ENCODE measurements at places on chromosomes 1 and 21.

GRCh38 chr1:211571998-211572397 lies 7.0 kb downstream of the SLC30A1 start:
- DNase-seq: no peak

DNA sequence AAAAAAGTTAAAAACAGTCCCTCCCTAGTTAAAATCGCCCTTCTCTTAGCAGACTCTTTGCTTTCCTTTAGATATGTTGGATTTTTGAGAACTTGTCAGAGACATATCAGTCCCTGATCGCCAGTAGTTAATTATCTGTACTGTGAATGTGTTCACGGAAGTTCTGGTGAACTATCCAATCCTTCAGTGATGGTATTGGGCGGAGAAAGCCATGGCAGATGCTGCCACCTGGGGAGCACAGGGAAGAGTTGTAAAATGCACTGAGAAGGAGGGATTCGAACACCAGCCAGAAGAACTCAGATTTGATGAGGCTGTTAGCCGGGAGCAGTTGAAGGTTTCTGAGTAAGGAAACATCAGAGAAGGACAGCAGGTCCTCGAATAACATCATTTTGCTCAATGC lies 17.5 kb upstream of the KIF14 start:
- DNase-seq: no peak

- no peak for DNase-seq
These were observed 399.4 kb downstream of the PTPRU start for GRCh38 chr1:29635501-29636263.

DNA sequence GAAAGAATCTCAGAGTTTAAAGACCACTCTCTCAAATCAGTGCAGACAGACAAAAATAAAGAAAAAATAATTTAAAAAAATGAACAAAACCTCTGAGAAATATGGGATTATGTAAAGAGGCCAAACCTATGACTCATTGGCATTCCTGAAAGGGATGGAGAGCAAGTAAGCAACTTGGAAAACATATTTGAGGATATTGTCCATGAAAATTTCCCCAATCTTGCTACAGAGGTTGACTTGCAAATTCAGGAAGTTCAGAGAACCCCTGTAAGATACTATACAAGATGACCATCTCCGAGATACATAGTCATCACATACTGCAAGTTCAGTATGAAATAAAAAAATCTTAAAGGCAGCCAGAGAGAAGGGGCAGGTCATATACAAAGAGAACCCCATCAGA lies 43.7 kb upstream of the IVNS1ABP start:
- DNase-seq: no peak

DNA sequence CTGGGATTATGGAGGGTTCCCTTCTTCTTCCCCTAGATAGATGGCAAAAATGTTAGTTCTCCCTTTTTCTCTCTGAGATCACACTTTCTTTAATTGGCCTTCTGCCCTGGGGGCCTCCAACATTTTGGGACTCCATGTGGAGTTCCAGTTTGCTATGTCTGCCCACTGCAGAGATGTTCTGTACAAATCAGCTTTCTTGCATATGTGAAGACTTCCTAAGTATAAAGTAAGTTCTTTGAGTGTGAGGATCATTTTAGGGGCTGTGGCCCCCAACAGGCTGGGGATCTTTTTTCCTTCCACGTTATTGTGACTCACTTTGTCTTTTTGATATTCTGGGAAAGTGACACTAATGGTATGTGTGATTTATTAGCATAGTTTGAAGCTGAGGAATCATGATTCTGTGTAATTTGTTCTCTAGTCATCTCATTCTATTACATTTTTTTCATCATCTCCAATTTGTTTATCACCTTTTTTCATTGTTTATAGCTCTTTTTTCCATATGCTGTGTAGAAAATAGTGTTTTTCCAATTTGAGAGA lies 48.2 kb downstream of the HHAT start:
- DNase-seq: no peak

- no peak for DNase-seq
These were observed 95.0 kb downstream of the CD58 start for GRCh38 chr1:116475850-116476218.

DNA sequence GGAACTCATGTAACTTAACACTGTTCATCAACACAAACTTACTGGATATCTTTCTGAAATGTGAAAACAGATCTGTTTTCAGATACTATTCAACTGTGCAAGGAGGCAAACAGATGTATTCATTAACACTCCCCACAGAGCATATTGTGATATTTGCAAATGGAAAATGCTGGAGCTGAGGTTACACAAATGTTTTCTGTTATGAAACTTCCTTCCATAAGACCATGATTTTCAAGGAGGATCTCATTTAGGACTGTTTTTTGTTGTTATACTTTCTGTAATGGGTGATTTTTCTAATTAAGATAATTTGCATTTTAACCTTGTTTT lies 56.1 kb downstream of the GABPA start:
- DNase-seq: no peak

DNA sequence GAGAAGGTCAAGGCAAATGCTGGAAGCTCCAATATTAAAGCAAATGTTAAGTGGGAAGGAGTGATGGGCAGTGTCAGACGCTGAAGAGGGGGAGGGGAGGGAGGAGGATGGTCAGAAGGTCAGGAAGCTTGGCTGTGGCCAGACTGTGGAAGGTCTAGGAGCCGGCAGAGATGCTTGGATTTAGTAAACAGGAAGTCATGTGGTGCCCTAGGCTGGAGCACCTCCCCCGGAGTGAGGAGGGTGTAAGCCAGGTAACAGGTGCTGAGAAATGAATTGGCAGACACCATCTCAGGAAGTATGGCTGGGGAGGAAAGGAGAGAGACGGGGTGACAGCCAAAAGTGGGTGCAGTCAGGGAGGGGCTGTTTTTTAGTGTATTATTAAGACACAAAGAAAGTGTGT lies 17.7 kb downstream of the CSMD2 start:
- DNase-seq: no peak

DNA sequence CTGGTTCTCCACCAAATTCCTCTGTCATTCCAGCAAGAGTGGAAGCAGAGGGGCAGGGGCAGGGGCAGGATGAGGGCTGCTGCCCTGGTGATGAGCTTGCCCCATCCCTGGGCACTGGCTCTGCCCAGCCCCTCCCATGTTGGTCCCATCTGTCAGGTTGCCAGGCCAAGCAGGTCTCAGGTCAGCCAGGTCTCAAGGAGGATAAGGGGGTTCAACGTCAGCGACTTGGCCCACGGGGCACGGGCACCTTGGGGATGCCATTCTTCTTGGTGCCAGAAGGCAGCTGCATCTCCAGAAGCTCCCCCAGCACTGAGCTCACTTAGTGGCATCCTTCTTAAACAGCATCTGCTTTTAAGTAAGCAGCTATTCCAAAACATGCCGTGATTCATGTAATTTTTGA lies 133.1 kb downstream of the AJAP1 start:
- no peak for DNase-seq

DNA sequence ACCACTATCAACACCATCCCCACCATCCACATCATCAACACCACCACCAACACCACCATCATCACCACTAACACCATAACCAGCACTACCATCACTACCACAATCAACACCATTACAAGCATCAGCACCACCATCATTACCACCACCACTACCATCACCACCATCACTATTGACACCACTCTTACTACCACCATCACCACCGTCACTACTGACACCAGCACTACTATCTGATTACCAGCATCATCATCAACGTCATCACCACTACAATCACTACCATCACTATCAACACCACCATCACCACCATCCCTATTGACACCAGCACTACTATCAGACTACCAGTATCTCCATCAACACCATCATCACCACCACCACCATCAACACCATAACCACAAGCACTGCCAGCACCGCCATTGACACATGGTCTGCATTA lies 106.1 kb upstream of the RUNX3 start:
- no peak for DNase-seq

- no peak for DNase-seq
These were observed 28.1 kb downstream of the KCNA10 start for GRCh38 chr1:110490791-110491451.

GRCh38 chr1:70719154-70719553 lies 308.1 kb downstream of the CTH start:
- DNase-seq: no peak

DNA sequence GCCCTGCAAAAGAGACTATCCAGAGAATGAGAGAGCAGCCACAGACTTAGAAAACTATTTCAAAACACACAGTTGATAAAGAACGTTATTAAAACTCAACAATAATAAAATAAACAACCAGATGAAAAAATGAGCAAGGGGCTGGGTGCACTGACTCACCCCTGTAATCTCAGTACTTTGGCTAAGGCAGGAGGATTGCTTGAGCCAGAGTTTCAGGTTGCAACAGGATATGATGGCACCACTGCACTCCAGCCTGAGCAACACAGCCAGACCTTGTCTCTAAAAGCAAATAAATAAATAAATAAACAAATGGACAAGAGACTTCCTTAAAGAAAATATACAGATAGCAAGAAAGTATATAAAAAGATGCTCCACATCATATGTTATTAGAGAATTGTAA lies 144.6 kb downstream of the LRRIQ3 start:
- DNase-seq: no peak

- DNase-seq: no peak
These were observed 202.0 kb downstream of the USH2A start for GRCh38 chr1:216221260-216221700.

DNA sequence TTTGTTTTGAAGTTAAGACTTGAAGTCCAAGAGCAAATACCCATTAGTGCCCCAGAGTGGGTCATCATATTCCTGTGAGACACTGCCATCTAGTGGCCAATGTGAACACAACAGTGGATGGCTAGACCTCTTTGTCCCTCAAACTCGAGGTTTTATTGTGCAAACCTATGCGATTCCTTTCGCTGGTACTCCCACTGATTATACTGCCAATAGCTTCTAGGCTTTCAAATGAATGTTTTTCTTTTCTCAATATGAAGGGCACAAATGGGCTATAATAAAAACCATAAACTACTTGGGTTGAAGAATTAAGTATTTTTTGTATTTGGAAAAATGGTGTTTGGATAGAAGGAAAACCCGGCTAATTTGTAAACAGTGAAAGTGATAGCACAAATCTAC lies 100.4 kb upstream of the ZNF281 start:
- no peak for DNase-seq
